Cardiac muscle cell (in vitro differentiated cells and primary cell): ENCODE measurements at places on chromosomes 2 and 18. TPM values are rescaled to one million over a fixed set of nuclear protein-coding genes. Genes with fewer than 3 reads are reported as not detected.

DNA sequence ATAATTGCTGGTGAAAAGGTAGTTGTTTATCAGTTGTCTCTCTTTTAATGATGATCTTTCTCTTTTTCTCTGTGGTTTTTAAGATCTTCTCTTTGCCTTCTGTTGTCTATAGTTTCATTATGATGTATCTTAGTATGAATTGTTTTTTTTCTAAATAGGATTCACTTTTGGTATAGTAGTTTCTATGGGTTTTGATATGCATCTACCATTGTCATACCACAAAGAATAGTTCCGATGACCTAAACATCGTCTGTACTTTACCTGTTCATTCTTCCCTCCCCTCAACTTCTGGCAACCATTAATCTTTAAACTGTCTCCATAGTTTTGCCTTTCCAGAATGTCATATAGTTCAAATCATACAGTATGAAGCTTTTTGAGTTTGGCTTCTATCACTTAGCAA, 19.6 kb downstream of the RDH14 start:
- no peak overlapping the region for H3K27ac ChIP-seq
- no peak for DNase-seq
- no peaks in the 10 kb centered on the region for H3K36me3 ChIP-seq
- no peak overlapping the region for H3K4me3 ChIP-seq
- H3K27me3 ChIP-seq: no peaks in the 10 kb centered on the region

The EMX1 gene
- total RNA-seq: 0.24 TPM in 1 of 2 replicates, not detected in the other

GRCh38 chr2:181131584-181131983, 151.2 kb downstream of the UBE2E3 start:
- no peaks in the 10 kb centered on the region for H3K27me3 ChIP-seq
- H3K27ac ChIP-seq: no peak overlapping the region
- no peaks in the 10 kb centered on the region for H3K36me3 ChIP-seq
- no peak overlapping the region for H3K4me3 ChIP-seq

DNA sequence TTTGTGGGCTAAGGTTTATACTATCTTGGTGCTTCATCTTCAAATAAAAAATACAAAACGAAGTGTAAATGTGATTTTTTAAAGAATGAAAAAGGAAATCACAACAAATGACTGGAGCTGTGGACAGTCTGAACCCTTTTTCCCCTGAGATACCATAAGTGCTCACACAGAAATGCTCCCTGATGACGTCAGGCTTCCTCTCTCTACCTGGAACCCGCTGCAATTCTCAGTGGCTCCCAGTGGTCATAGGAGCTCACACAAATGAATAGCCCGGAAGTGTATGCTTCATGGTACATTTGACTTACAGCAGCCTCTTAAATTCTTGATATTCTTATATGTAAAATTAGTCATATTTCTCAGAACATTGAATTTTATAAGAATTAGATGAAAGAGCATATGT, 249.7 kb upstream of the GYPC start:
- H3K4me1 ChIP-seq: no peaks in the 10 kb centered on the region
- H3K27ac ChIP-seq: no peak overlapping the region
- no peaks in the 10 kb centered on the region for H3K36me3 ChIP-seq
